Bronchial epithelial cell (primary cell): ENCODE measurements at places on chromosomes 12 and 14. TPM values are rescaled to one million over a fixed set of nuclear protein-coding genes. Genes with fewer than 3 reads are reported as not detected.

Gene KRT74
- total RNA-seq, result 0.13 TPM in 1 of 2 replicates, not detected in the other

Gene TMEM229B
- 0.26 and 1.2 TPM in 2 replicates for total RNA-seq

Gene CLEC2A
- not detected in 2 replicates for total RNA-seq

Gene GNG2
- not detected in 2 replicates for total RNA-seq

Gene GYS2
- 0.26 TPM in 1 of 2 replicates, not detected in the other for total RNA-seq

Gene TMEM117
- 5.1 and 6.6 TPM in 2 replicates for total RNA-seq

Gene CLEC4C
- total RNA-seq, result not detected in 2 replicates

Gene MSI1
- not detected in 2 replicates for total RNA-seq

Gene DLGAP5
- 0.26 and 0.38 TPM in 2 replicates for total RNA-seq

Gene CCNT1
- total RNA-seq, result 24.5 and 28.4 TPM in 2 replicates

Gene ADCY6
- 13.4 and 32.6 TPM in 2 replicates for total RNA-seq

Gene KLC1
- total RNA-seq, result 249 and 283 TPM in 2 replicates

Gene DPY19L2
- under 0.01 and 0.13 TPM in 2 replicates for total RNA-seq
